ENCODE measurements at places on chromosomes 13 and 19.
A peak's percentile ranks its signal among the peaks of the same experiment; 100 is the strongest.

DNA sequence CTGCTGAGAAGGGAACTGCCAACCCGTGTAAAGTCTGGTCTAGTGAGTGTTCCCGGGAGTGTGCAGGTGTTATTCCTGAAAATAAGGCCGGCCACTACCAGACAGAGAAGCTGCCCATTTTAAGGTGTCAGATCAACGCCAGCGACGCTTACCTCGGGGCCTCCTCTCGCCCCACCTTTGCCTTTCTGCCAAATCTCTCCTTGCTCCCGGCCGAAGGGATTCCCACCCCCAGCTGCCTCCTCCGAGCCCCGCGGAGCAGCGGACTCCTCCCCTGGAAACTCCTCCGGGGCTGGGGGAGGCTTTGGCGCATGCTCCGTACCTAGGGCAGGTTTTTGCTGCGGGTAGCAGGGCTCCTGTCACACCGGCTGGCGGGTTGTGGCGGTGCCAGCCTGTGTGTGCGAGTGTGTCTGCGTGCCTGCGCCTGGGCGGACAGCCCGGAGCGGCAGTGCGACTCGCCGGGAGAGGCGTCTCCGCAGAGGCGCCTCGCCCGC is at the start of gene HS6ST3:
Gene HS6ST3 (plus strand): TSS at position 359 of the 491 bp plus-strand sequence.
- DNase-seq: no peak

- no peak for DNase-seq
Measured at GRCh38 chr13:101397742-101398141, 18.6 kb downstream of the NALCN start.

GRCh38 chr19:3880471-3881271 is at the start of gene ATCAY:
ATCAY (plus strand) TSS chr19:3880685; CDS start chr19:3885768, 5,083 bp downstream.
- DNase-seq: no peak

GRCh38 chr13:31242916-31243315 is 43.1 kb downstream of the B3GLCT start:
- DNase-seq: no peak

- no peak for DNase-seq
Measured at GRCh38 chr13:50123515-50123861, 108.2 kb downstream of the KCNRG start.

DNA sequence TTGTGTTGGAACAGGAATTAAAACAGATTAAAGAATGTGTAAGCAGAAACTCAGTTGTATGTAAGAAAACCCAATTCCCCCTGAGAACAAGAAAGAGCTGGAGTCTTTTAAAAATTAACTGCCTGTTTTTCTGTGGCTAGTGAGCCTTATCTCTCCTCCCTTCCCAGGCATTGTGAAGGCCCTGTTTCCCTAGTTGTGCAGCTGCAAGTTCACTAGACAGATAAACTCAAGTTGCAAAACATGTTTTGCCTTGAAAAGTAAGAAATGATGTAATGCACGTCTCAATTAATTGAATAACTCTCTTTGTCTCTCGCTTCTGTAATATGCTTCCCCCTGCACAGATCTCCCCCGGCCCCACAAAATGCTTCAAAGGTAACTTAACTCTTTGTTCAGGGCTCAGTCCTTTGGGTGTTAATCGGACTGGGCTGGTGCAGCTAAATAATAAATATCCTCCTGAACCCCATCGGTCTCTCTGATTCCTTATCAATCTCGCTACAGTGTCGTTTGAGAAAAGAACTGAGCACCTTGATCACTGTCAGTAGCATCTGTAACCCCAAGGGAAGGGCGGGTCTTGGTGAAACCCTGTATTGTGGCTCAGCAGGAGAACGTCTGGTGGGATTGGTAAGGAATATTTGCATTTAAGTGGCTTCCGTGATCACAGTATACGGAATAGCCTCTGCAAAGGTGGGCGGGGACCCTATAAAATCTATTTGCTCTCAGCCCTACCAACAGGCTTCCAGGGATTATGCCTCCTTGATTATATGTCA is 1.6 kb upstream of the ZNF556 start:
- no peak for DNase-seq

- DNase-seq: no peak
Measured at GRCh38 chr19:17125728-17126677, 50.4 kb downstream of the MYO9B start.

- DNase-seq: no peak
Measured at GRCh38 chr13:67854990-67855389, 624.9 kb upstream of the PCDH9 start.

DNA sequence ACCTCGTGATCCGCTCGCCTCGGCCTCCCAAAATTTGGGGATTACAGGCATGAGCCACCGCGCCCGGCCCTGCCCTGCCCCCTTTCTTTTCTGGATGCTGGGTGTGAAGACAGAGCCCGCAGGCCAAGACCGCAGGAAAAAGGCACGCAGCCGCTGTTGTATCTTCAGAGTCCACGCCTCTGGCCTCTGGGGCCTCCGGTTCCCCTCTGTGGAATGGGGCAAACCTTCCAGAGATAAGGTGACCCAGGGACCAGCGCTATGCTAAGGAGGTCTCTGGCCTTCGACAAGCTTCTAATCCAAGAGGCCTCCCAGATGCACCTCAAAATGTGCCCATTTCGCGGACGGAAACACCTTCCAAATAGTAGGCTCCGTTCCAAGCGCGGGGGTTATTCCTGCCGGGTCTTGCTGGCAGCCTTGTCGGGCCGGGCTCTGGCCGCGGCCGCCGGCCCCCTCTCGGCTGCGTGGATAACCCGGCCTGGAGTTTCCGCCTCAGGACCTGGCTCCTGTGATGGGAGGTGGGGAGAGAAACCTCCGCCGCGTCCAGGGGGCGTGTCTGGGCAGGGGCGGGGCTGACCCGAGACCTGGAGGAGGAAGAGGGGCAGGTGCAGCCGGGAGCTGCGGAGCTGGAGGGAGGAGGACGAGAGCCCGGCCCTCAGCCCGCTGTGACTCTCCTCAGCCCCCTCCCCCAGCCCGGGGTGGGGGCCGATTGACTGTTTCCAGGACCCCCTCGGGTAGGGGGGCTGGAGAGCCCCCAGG is 13.1 kb downstream of the TJP3 start:
- DNase-seq: no peak

- no peak for DNase-seq
Measured at GRCh38 chr19:30450835-30451321, 78.7 kb downstream of the ZNF536 start.

GRCh38 chr13:76778853-76779252 is 107.4 kb downstream of the KCTD12 start:
- no peak for DNase-seq

DNA sequence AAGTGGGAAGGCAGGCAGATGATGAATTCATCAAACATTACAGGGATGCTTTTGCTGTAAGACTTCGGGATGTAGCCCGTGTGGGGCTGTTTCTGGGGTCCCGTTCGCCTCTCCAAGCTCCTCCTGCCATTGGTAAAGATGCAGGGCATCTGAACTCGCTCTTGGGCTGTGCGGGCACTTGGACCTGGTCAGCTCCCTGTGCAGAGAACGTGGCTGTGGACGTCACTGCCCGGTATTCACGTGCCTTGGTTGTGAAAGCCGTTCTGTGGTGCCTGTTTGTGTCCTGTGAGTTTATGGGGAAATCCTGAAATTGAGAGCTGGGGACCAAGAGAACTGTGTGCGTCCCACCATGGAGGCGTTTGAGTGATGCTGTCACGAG is 5.4 kb downstream of the TFDP1 start:
- DNase-seq: no peak

GRCh38 chr13:50126993-50127725 is 111.9 kb downstream of the KCNRG start:
- no peak for DNase-seq

GRCh38 chr19:48587387-48587786 is 19.2 kb upstream of the SPACA4 start:
- no peak for DNase-seq

- DNase-seq: peak; percentile 90
Measured at GRCh38 chr19:44603201-44603945, 10.0 kb upstream of the IGSF23 start.
